ENCODE measurements at places on chromosomes 5 and 9.

GRCh38 chr5:139745132-139745799, 50.3 kb upstream of the PSD2 start:
- no peak for DNase-seq

DNA sequence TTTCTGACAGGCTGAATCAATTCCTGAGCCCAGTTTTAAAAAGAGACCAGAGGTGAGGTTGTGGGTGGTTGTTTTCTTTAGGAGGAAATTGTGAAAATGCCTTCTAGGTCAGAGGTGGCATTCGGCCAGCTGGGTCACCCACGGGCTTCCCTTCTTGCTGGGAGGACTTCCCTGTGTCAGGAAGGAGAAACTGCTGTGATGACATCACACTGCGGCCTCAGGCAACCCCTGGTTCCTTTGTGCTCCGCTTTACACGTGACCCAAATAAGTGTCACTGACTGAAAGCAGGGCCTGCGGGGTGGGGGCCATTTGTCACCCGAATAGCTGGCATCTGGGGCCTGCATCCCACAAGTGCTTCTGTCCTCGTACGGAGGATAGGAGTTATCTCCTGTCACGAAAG, 39.7 kb downstream of the FABP6 start:
- DNase-seq = peak; percentile 57

GRCh38 chr9:7592321-7593316, 207.0 kb downstream of the DMAC1 start:
- DNase-seq = no peak

DNA sequence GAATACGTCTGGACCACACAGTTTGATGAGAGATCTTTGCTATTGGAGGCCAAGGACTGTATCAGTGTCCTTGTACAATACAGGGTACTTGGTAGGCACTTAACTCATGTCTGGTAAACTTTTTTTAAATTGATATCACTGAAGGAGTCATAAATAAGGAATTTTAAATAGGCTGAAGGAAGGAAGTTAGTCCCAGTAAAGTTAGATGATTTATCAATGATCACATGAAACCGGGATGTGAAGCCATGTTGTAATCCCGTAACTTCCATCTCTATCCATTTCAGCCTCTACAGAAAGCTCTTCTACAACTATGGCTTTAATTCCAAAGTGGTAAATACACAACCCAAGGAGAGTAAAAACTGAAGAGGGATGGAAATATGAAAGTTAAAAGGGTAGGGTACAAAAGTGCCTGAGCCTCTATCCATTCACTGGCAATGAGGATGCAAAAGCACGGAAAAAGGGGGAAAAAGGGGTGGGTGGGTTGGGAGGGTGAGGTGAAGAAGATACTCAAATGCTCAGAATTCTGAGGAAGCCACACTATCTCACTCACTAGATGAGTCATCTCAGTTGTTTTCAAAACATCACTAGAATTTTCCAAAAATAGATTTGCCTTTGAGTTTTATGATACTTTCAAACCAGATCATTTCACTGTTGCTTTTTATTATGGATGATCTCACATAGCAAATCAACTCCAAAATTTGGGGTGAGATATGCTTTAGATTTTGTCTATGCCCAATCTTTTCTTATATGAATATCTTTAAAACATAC, 1053.5 kb downstream of the NR2F1-AS1 start:
- no peak for DNase-seq

DNA sequence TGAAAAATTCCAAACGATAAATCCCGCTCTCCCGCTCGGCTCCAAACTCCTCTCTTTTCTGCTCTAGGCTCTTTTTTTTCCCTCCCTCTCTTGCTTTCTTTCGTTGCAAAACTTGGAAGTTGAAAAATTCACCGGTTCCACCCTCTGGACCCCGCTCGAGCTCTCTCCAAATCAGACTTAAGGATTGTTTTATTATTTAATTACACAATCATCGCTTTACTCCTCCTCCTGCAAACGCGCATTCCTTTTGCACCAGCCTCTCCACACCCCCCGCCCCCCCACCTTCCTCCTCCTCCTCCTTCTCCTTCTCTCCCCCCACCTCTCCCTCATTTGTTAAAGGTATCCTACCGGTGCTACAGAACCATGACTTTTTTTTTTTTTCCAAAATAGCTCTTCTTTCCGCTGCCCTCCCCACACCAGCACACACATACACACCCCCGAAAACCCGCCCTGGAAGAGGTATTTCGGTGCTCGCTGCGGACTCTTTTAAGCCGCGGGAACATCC, 535 bp upstream of the NFIB start:
- DNase-seq = no peak

DNA sequence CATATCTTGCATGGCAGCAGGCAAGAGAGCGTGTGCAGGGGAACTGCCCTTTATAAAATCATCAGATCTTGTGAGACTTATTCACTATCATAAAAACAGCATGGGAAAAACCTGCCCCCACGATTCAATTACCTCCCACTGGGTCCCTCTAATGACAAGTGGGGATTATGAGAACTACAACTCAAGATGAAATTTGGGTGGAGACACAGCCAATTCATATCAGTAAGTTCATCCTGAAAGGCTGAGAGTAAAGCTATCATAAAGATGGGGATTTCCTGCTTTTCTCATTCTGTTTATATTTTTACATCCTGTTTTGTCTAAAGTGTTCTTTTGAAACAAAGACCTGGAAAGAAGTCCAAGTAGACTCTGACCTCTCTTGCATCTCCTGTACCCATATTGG, 28.9 kb upstream of the IL33 start:
- DNase-seq = no peak

- DNase-seq = no peak
Observed at GRCh38 chr9:132367613-132368313, 13.0 kb upstream of the SETX start.

- DNase-seq = no peak
Observed at GRCh38 chr5:171667341-171668096, 118.1 kb upstream of the SMIM23 start.

- no peak for DNase-seq
Observed at GRCh38 chr5:113378081-113378480, 56.7 kb downstream of the TSSK1B start.

- no peak for DNase-seq
Observed at GRCh38 chr5:131381777-131382176, 117.9 kb downstream of the CDC42SE2 start.

DNA sequence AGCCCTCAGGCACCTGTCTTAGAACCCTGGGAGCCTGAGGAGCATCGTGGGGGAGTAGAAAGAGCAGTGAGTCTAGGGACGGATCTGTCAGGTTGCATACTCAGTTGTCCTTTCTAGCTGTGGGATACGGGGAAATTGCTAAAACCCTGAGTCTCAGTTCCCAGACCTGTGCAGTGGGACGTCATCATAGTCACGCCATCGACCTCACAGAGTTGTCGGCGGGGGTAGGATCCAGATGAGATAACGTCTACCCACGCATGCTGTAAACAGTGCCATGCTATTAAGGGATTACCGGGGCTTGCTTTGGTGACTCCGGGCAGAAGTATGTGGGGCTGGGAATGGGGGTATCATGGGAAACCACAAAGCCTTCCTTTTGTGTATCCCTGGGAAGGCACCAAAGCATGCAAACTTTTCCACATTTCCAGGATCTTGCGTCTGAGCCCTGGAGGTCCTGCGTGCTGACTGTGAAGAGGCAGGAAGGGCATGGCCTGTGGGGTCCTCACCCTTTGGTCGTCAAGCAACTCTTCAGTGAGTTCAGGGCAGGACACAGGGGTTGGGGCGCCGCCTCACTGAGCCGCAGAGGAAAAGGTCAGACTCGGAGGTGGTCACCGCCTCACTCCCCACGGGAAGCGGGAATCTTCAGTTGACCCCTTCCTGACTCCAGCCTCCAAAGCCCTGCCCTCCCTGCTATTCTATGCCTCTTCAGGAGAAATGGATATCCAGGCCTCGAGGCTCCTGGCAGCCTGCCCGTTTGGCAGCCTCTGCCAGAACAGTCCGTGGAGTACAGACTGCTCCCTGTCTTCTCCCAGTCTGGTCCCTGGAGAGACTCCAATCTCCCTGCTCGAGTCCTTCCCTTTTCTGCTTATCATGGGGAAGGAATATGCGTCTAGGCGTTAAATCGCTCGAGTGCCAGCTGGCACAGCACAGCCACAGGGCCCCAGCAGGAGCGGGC, 186.8 kb upstream of the KLF9 start:
- DNase-seq = peak; percentile 89

GRCh38 chr9:103999375-104000062, 94.6 kb upstream of the SMC2 start:
- no peak for DNase-seq

DNA sequence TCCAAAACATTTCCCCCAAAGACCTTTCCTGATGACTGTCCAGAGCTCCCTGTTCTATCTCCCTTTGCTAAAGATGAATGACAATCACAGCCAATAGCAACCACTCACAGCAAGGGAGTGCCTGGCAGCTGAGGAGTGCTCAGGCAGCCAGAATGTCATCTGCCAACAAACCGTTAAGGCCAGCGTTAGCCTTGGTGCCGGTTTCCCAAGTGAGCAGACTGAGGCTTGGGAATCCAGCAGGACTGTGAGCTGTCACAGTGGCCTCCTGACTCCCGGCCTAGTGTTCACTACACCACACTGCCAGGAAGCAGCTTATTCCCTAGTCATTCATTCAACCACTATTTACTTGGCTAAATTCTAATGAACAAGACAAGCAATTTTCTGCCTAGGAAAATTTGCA, 24.7 kb downstream of the STK10 start:
- DNase-seq = peak; percentile 65

- no peak for DNase-seq
Observed at GRCh38 chr9:85743275-85744128, 1.7 kb upstream of the AGTPBP1 start.

GRCh38 chr9:36902080-36902716, 131.9 kb downstream of the PAX5 start:
- no peak for DNase-seq

- peak; percentile 37 for DNase-seq
Observed at GRCh38 chr5:119470851-119471451, 18.7 kb downstream of the HSD17B4 start.

DNA sequence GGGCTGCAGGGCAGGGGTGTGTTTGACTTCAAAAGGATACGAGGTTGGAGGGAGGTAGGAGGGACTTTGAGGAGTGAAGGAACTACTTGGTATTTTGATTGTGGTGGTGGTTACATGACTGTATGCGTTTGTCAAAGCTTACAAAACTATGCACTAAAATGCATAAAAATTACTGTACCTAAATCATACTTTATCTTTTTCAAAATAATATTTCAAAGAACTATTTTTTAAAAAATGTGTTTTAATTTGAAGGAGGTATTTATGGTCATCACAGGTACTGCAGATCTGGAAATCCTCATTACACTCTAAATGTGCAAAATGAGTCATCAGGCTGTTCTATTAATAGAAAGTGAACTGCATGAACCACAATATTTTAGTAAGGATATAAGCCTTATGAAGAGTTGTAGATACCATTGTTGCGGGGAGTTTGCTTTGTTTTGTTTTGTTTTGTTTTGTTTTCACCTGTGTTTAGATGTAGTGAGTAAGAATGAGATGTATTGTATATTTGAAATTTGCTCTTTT, 116.9 kb downstream of the ARRDC3 start:
- no peak for DNase-seq

DNA sequence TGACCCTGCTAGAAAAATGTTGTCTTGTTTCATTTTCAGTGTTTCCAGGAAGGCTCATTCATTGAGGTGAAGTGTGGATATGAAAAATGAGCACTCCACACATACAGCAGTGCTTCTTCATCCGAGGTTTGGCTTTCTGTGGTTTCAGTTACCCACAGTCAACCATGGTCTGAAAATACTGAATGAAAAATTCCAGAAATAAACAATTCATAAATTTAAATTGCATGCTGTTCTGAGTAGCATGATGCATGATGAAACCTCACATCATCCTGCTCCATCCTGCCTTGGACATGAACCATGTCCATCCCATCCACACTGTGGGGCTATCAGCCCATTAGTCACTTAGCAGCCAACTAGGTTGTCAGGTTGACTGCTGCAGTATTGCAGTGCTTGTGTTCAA, 10.4 kb upstream of the SLC45A2 start:
- no peak for DNase-seq

GRCh38 chr9:87554171-87554910, 56.7 kb downstream of the DAPK1 start:
- no peak for DNase-seq

- DNase-seq = peak; percentile 11
Observed at GRCh38 chr9:31272456-31273295, 1111.8 kb upstream of the ACO1 start.

DNA sequence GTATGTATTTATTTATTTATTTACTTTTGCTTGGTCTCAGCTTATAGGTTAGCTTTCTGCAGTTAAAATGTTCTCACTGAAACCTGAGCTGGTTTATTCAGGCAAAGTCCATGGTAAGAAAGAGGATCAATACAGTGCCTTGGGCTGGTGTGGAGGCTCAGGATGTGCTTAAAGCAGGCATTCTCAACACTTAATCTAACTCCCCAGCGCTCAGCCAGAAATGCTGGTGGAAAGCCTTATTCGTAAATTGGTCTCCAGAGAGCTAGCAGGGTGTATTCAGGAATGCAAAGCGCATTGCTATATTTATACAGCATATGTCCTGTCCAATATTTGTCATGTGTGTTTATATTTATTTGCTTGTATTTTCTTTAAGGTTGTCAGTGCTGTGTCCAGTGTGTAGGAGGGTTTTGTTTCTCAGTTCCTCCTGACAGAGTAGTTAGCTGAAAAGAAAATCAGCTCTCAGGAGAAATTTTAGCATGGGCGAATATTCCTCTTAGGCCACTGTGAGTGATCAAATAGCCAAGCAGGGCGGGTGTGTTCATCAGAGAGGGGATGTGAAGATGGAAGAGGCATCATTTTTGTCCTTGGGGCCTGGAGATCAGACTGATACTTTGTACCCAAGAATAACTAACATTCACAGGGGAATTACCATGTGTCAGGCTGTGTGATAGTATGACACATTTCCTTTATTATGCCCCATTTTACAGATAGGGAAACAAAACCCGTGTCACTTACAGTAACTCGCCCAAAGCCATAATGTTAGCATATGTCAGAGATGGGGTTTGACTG, 65.8 kb downstream of the DOCK2 start:
- DNase-seq = no peak

GRCh38 chr5:169248996-169249395, 51.9 kb downstream of the SLIT3 start:
- no peak for DNase-seq

- DNase-seq = no peak
Observed at GRCh38 chr9:93597142-93597706, 20.8 kb downstream of the PHF2 start.

GRCh38 chr9:61634192-61634591, 444.4 kb downstream of the SPATA31A7 start:
- DNase-seq = no peak

GRCh38 chr5:97842687-97843086, 659.6 kb upstream of the RIOK2 start:
- DNase-seq = no peak

- peak; percentile 89 for DNase-seq
Observed at GRCh38 chr9:105694190-105694847, at the start of gene TMEM38B. Gene TMEM38B (plus strand): TSS chr9:105694541. CDS start chr9:105694661, 120 bp downstream.

GRCh38 chr5:142819825-142820224, 49.6 kb downstream of the ARHGAP26 start:
- no peak for DNase-seq
